Substantia nigra (tissue), 51 donors: ENCODE measurements at places on chromosomes 1 and 21.

DNA sequence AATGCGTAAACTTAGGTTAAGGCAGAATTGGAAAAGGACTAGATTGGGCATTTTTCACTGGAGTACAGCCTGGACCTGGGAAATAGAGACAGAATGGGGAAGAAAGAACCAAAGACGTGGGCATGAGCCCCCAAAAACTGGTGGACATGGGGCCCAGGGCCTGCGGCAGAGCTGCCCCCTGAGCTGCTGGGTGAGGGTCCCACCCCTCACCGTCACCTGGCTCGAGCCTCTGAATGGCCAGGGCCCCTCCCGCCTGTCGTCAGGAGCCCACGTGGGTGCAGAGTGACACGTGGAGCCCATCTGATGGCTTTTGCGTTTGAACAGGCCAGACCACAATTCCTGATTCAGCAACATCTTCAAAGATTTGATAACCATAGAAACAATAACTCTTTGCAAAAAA lies 360.9 kb upstream of the VAMP3 start:
- DNase-seq = no peak

GRCh38 chr21:42459546-42460215 lies 36.3 kb downstream of the RSPH1 start:
- DNase-seq = no peak

- peak; percentile 45 for DNase-seq
Measured at GRCh38 chr1:155990005-155990739, 11.8 kb upstream of the ARHGEF2 start.

GRCh38 chr1:76868154-76868882 lies 1.0 kb downstream of the ST6GALNAC5 start:
- DNase-seq = peak; percentile 8

- no peak for DNase-seq
Measured at GRCh38 chr1:31642366-31642765, 2.3 kb downstream of the PEF1 start.

GRCh38 chr1:194056169-194056568 lies 869.8 kb upstream of the B3GALT2 start:
- no peak for DNase-seq

GRCh38 chr1:74324684-74325448 lies 89.7 kb downstream of the TNNI3K start:
- no peak for DNase-seq

DNA sequence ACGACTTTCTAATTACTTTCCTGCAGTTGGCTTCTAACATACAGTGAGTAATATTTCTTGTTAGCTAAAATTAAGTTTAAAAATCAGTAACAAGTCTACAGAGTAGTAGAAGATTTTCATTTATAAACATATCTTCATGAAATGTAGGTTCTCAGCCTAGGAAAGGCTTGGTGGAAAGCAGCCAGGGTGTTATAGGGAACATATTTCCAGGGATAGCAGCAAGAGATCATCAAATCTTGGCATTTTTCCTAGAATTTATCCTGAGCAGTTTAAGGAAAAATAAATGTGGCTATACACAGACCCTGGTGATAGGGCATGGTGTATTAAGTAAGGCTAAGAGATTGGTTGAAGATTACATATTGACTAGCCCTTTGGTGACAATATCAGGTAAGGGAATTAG lies 203.5 kb upstream of the NEGR1 start:
- no peak for DNase-seq

- DNase-seq = no peak
Measured at GRCh38 chr1:1084372-1085170, 10.5 kb upstream of the RNF223 start.

DNA sequence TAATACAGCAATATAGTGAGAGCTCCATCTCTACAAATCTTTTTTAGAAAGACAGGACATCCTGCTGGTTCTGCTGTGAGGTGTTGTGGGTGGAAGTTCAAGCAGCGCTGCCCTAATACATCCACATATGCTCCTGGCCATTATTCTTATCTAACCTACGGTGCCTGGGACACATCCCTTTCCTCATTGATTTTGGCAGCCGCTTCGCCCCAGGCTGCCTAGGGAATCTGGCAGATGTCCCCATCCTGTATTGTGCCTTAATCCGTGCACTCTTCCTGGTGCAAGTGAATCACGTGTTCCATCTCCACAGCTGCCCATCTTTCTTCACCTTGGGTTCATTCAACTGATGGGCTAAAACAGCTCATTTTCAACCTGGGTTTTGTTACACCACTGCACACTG lies 3.1 kb upstream of the UBE2G2 start:
- no peak for DNase-seq

- no peak for DNase-seq
Measured at GRCh38 chr21:44283948-44284347, 1.7 kb upstream of the AIRE start.

- no peak for DNase-seq
Measured at GRCh38 chr1:67741736-67742135, 56.7 kb downstream of the GADD45A start.

GRCh38 chr1:11198851-11199594 lies 9.9 kb downstream of the ANGPTL7 start:
- peak; percentile 22 for DNase-seq

GRCh38 chr1:223843934-223844786 lies 1.6 kb downstream of the TP53BP2 start:
- no peak for DNase-seq

DNA sequence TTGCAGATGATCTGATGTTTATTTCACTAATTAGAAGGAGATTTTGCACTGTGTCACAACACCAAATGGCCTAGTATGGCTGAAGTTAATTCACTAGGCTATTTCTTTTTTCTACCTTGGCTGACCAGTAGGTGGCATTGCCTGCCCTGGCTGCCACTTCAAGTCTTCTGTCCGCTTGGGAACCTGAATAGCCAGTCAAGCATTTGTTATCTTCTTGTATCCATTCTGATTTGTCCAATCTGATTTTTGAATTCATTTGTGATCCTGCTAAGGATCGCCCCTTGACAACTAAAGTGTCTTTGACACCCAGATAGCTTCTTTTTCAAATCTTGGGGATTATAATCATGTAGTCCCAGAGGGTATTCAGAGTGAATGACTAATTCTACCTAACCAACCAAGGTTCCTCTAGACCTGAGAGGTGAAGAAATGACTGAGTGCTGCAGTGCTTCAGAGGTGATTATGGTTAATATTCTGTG lies 99.4 kb downstream of the GIPC2 start:
- DNase-seq = no peak

- no peak for DNase-seq
Measured at GRCh38 chr1:239815074-239815473, 276.6 kb upstream of the FMN2 start.

DNA sequence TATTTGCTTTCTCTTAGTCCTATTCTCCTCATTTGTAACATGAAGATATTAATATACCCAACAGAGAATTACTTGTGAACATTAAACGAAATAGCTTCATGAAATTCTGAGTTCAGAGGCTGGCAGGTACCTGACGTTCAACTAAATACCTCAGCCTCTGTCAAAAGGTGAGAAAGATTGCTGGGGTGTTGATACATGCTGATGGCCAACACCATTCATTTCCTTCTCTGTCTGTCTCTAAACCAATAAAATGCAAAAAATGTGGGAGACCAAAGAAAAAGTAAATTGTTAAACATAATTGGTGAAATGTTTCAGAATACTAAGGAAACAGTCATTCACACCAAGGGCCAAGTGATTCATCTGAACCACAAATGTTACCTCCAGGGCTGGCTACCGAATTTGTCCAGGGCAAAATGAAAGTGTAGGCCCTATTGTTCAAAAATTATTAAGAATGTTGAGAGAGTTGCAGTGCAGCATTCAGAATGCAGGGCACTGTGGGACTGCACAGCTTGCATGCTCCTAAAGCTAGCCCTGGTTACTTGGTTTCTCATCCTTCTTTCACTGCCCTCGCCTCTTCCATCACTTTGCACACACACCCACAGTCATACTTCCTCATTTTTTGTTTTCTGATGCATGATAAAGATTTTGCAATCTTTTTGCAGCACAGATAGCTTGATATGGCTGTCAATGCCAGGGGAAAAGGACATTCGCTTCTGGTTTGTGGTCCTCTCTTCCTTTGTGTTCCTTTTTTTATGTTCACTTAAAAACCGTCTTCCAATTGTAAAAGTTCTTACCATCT lies 414.3 kb upstream of the NR5A2 start:
- DNase-seq = no peak

DNA sequence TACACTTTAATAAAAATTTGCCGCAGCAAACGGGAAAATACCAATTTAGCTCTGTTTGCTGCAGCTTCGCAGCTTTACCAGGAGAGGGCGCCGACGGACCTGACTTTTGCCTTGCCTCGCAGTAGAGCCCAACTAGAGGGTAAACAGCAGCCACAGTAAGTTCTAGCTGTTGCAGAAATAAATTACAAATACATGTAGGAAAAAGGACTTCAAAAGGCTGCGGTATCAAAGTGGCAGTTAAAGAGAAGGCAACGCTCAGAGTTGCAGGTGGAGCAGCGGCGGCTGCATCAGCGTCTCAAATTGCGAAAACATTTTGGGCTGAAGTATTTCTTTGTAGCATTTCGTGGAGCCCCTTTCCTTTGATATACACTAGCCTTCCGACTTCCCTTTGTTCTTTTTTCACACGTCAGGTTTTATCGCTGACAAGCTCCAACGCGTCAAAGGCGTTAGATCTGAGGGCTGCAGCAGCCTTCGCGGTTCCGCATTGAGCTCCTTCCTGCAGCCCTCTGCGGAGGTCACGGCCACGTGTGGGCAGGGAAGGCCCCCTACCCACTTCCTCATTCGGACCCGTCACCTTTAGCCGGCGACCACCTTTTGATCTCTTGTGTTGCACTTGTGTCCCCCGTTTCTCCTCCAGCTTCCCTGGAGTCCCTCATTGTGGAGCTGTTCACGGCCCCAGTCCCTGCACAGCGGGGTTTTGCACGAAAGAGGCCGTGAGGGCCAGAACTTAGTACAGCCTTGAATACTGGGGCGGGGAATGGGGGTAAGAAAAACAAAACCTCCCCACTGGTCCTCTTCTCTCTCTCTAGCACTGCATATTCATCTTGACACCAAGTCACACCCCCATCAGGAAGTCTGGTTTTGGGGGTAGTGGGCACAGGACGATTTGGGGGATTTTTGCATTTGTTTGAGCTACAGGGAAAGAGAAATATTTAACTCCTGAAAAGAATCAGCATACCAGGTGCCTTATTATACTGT lies 72.8 kb downstream of the S1PR1 start:
- DNase-seq = peak; percentile 34

- no peak for DNase-seq
Measured at GRCh38 chr1:35062518-35063196, 16.5 kb upstream of the ZMYM1 start.

- DNase-seq = no peak
Measured at GRCh38 chr1:212774584-212774983, 17.0 kb downstream of the NSL1 start.

- no peak for DNase-seq
Measured at GRCh38 chr1:64505232-64505943, 35.5 kb downstream of the CACHD1 start.

GRCh38 chr21:14271641-14272040 lies 55.7 kb downstream of the RBM11 start:
- DNase-seq = no peak

DNA sequence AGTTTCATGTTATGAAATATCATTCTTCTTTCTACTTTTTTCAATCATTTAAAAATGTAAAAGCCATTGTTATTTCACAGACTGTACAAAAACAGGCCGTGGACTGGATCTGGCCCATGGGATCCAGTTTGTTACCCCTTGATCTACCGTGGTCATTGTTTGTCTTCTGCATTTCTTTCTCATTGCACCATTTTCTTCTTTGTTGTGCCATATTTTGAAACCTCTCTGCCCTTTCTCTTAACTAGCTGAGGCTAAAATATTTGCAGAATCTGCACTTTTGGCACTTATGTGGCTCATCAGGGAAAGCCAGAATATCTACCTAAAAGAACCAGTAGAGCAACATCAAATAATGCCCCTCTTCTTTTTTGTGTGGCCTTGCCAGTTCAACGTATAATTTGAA lies 50.5 kb downstream of the DNAJC6 start:
- DNase-seq = no peak

- DNase-seq = no peak
Measured at GRCh38 chr1:78792756-78793155, 143.1 kb downstream of the IFI44 start.

DNA sequence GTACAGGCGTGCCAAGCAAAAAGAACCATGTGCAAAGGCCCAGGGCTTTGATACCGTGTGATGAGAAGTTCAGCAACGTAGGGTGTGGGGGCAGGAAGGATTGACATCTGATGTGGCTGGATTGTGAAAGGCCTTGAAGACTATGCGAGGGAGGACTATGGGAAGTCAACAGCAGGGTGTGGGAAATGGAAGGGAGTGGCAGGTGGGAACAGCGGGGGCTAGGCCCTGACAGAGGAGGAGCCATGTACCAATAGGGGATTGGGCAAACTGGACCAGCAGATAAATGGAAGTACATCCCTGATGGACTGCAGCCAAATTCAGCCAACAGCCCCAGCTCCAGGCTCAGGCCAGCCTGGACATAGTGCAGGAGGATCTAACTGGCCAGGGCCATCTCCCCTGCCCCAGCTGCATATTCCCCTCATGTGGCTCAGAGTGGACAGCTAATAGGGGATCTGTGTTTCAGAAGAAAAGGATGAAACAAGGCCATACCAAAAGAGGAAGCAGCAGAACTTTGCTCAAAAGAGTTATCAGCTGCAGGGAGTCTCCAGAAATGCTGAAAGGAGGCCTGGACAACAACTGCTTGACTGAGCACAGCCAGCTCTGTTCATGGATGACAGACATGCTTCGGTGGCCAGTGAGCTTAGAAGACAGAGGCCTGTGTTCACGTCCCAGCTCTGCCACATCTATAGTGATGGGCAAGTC lies 140.2 kb upstream of the SGIP1 start:
- no peak for DNase-seq

GRCh38 chr1:162398999-162399580 lies 12.8 kb downstream of the SH2D1B start:
- no peak for DNase-seq

DNA sequence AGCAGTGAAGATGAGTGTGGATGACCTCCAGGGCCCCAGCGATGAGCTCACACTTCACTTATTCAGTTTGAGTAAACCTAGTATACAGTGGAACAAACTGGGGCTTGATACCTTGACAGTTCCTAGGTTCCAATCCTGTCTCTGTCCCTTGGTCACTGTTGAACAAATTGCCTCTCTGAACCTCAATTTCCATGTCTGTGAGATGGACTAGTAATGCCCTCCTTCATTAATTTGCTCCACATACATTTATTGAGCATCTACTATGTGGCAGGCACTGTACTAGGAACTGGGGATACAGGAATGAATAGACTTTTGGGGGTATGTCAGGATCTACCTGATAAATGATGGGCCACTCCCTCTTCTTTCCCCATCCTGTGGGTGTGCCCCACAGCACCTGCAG lies 57.3 kb downstream of the SDC3 start:
- no peak for DNase-seq

GRCh38 chr1:234550341-234551031 lies 59.5 kb downstream of the IRF2BP2 start:
- peak; percentile 68 for DNase-seq

- no peak for DNase-seq
Measured at GRCh38 chr21:42216726-42217572, 2.0 kb upstream of the ABCG1 start.

DNA sequence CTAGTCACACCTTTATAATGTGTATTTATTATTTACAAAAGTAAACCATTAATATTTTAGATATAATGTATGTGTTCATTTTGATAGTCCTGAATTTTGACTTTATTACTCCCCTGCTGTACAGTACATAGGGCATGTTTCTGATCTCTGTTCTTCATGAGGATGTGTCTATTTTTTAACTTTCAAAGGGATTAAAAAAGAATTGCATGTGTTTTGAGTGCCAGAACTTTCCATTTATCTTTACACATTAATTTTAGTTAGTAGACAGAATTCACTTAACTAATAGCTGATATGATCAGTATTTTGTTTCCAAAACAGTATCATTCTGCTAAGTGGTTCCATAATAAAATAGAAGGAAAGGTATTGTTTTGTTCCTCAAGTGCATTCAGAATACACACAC lies 3.1 kb downstream of the PBX1 start:
- DNase-seq = no peak
